ENCODE measurements at places on chromosomes 16 and 17.

DNA sequence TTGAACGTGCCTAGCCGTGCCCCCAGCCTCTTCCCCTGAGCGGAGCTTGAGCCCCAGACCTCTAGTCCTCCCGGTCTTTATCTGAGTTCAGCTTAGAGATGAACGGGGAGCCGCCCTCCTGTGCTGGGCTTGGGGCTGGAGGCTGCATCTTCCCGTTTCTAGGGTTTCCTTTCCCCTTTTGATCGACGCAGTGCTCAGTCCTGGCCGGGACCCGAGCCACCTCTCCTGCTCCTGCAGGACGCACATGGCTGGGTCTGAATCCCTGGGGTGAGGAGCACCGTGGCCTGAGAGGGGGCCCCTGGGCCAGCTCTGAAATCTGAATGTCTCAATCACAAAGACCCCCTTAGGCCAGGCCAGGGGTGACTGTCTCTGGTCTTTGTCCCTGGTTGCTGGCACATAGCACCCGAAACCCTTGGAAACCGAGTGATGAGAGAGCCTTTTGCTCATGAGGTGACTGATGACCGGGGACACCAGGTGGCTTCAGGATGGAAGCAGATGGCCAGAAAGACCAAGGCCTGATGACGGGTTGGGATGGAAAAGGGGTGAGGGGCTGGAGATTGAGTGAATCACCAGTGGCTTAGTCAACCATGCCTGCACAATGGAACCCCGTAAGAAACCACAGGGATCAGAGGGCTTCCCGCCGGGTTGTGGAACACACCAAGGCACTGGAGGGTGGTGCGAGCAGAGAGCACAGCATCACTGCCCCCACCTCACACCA lies 724 bp downstream of the GAA start:
- no peak for DNase-seq

- no peak for DNase-seq
These were observed 82.2 kb downstream of the PLXDC1 start for GRCh38 chr17:39069114-39069756.

DNA sequence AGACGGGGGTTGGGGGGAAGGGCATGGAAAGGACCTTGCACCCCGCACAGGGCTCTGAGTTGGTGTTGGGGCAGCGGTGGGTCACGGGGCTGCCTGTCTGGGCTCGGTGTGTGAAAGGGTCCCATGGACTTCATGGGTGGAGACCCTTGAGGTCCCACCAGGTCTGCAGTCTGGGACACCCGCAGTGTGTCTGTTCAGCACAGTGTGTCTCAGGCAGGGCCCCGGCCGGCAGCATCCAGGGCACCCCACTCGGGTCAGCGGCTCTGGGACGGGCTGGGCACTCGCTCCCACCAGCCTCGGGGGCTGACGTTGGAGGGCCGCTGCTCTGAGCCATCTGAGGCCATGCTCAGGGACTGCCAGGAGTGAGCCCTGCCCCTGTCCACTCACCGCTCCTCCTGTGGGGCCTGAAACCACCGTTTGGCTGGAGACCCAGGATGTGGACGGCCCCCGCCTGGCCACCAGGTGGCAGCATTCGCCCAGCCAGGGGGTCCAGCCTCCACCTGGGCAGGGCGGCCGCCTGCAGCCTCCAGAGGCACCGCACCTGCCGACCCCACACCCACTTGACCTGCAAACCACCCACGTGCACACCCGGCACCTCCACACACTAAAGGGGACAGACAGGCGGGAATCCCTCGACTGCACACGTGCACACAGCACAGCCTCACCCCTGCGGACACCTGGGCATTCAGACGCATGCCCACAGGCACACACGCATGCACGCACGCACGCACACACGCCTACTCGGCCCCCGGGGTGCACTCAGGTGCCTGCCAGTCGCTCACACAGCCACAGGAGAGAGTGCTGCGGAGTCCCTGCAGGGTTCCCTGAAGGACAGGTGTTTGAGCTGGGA lies 10.1 kb upstream of the ZFPM1 start:
- peak; percentile 78 for DNase-seq

DNA sequence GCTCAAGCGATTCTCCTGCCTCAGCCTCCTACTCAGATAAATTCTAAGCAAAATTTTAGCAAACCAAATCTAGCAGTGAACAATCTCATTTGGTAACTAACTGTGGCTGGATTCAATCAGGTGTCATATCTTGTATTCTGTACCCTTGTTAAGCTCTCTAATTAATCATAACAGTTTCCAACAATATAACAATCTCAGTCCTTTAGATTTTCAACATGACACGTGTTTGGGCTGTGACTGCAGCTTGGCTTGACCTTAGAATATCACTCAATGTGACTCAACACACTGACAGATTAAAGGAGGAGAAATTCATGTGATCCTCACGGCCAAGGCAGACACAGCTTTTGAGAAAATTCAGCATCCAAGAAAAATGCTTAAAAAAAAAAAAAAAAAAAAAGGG lies 133.6 kb downstream of the BANP start:
- no peak for DNase-seq

DNA sequence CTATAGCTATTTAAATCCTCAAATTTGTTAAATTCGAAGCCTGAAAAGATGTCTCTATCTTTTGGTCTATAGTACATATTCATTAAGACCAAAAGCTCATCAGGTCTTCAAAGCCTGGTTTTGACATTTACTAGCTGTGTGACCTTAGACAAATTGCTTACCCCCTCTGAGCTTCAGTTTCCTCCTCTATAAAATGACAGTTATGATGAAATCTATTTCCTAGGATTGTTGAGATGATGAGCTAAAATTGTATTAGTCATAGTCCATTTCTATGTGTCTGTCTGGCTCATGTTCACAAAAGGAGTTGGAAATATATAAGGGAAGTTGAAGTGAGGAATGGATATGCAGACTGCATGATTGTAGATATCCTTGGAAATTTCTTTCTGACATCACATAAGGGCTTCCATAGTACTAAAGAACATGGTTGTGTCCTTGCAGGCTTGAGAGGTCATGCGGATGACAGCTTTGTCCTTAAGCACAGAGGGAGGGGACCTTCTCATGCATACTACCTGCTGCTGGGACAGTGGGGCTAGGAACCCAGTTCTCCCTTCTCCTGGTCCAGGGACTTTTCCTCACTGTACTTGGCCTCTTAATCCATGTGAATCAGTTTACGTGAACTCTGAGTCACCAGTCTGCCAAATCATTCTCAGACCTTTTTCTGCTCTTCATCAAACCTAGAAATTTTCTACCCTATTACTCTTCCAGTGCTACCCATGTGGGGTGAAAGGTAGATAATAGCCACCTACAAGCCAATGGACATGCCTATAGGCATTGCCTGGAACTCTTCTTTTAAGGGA lies 487.5 kb upstream of the SALL1 start:
- no peak for DNase-seq

GRCh38 chr17:35799942-35800341 lies 4.5 kb upstream of the MMP28 start:
- DNase-seq: no peak

DNA sequence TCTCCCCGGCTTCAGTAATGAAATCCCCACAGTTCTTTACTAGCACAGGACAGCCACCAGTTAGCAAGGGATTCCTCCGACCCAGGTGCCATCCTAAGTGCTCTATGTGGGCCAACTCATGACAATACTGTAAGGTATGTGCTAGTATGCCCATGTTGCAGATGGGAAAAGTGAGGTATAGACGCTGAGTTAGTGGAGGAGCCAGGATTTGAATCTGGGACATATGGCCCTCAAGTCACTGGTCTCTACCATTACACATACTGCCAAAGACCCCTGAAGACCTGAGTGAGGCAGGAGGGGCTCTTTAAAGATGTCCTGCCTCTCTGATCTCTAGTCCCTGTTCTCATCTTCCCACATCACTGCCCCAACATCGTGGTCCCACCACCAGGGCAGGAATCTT lies 36.2 kb upstream of the MRPS23 start:
- no peak for DNase-seq

GRCh38 chr17:49830605-49831004 lies 17.3 kb downstream of the TAC4 start:
- no peak for DNase-seq

GRCh38 chr16:59212492-59213024 lies 478.4 kb upstream of the GOT2 start:
- DNase-seq: no peak

- DNase-seq: no peak
These were observed 26.8 kb downstream of the GNA13 start for GRCh38 chr17:65029605-65030336.

DNA sequence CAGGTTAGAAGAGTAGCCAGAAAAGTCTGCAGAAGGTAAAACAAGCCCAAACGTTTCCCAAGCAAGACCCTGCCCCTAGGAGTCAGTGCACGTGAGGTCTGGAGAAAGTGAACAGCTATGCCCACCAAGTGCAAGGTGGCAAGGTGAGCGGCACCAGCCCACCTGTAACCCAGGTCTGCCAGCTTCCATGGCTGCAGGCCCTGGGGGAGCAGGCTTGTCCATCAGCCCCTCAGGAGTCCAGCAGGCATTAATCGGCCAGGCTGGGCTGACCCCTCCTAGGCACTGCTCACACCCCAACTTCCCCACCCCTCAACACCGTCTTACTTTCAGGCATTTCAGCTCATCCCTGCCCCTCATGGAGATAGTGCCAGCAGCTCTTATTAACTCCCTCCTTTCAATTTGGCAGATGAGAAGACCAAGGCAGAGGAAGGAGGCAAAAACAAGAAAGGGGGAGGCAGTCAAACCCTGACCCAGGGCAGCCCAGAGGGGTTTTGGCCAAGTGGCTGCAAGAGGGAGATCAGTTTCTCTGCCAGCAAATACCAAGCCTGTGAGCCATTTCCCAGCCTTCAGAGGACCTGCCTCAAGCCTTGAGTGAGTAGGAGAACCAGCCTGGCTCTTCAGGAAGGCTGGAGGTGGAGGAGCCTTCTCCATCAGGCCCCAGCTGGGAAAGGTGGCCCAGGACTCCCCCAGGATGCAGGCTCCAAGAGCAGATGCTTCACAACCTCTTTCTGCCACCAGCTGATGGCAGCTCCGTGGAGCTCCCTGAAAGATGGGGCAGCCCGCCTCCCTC lies 14.7 kb downstream of the BEAN1 start:
- DNase-seq: no peak

DNA sequence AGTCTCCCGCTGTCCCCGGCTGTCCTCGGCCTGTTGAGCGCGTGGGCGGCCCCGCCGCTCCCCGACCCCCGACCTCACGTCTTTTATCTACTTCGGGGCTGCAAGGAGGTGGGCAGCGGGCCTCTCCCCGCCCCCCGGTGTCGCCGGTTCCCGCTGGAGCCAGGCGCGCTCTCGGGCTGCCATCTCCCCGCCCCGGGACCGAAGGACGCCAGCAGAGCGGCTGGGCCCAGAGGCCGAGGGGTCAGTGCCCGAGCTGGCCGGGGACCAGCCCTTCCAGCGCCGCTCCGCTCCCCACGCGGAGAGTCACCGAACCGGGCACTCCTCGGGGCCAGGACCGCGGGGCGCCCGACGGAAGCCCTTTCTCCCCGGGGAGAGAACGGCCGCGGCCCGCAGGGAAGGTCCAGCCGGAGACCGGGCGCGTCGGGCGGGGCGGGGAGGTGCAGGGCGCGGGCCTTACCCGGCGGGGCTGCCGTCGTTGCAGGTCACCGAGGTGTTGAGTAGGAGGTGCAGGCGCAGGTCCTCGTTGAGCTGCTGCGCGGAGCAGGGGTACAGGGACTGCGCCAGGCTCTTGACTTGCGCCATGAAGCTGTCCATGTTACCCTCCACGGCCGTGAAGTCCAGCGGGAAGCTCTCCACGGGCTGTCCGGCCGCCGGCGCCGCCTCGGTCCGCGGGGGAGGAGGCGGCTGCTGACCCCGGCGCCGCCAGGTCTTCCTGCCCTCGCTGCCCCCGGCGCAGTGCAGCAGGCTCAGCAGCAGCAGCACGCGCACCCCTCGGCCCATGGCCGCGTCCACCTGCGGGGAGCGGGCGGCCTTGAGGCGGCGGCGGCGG lies 643 bp downstream of the NOTUM start:
- DNase-seq: no peak

GRCh38 chr17:27268394-27269085 lies 25.4 kb upstream of the WSB1 start:
- no peak for DNase-seq

GRCh38 chr16:22220069-22220440 lies 14.0 kb downstream of the EEF2K start:
- no peak for DNase-seq

DNA sequence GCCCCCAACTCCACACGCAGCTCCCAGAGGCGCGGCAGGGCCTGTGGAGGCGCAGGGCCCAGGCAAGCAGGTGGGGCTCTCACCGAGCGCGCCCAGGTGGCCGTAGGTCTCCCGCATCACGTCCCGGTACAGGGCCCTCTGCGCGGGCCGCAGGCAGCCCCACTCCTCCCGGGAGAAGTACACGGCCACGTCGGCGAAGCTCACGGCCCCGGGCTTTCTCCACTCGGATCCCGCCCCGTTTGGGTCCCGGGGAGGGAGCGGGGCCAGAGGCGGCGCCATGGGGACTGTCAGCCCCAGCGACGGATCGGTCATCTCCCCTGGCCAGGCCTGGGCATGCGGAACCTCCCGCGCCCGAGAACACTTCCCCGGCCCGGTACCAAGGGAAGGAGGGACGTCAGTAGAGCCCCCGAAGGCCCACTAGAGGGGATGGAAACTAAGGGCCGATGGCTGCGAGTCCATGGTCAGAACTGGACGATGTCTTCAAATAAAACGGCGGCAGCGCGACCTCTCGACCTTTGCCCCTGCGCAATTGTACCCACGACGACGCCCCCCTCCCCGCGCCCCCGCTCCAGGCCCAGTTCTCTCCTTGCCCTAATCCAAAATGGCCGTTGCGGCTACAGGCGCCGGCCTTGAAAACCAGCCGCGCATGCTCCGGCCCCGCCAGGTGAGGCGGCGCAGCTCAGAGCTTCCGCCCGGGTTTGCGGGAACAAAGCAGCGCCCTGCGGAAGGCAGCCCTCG lies at the start of gene ZNF747:
ZNF747 (minus strand) TSS at position 491 of the 738 bp plus-strand sequence; CDS start at position 312, 179 bp downstream.
- peak; percentile 75 for DNase-seq

GRCh38 chr16:54821731-54822130 lies 108.9 kb upstream of the IRX5 start:
- no peak for DNase-seq

- no peak for DNase-seq
These were observed 8.9 kb downstream of the CHAD start for GRCh38 chr17:50459756-50460155.

DNA sequence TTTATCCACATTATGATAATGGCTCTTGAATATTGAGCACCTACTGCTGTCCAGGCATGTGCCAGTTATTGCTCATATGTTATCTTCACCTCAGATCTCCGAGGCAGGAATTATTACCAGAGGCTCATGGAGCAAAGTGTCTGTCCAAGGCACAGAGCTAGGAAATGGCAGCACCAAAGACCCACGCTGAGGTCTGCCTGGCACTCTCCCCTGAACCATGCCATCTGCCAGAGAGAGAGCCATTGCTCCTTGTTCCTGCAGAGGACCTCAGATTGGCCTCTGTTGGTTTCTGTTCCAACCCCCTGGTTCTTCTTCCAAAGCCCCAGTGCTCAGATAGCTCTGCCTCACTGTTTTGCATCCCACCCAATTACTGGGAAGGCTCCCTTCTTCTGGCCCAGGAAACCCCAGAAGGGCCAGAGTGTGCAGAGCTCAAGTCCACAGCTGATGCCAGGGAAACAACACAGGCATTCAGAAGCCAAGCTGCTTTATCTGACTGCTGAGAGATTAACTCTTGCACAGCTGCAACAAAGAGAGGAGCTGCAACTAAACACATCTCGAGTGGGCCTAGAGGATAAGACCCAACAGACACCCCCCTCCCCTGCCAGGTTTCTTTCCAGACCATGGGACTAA lies 5.9 kb downstream of the ASIC2 start:
- DNase-seq: no peak

- no peak for DNase-seq
These were observed 62.5 kb downstream of the WDR59 start for GRCh38 chr16:74922150-74923138.
